ENCODE measurements at places on chromosomes 7 and 10. TPM values are rescaled to one million over a fixed set of nuclear protein-coding genes. Genes with fewer than 3 reads are reported as not detected.

DNA sequence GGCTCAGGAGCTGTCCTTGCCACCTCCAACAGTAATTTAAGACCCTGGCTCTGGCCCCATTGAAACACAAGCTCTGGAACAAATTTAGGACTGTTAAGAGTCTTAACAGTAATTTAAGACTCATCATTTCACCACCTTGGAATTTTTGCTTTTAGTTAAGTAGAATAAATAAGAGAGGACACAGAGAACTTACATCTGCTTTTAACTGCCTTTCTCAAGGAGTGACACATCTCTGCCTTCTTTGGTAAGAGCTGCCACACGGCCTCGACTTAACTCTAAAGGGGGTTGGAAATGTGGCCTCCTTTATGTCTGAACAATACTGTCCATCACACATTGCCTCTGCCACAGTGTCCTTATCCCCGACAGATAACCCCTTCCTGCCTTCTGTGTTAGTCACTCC lies 77.9 kb downstream of the HERPUD2 start:
- DNase-seq = no peak

DNA sequence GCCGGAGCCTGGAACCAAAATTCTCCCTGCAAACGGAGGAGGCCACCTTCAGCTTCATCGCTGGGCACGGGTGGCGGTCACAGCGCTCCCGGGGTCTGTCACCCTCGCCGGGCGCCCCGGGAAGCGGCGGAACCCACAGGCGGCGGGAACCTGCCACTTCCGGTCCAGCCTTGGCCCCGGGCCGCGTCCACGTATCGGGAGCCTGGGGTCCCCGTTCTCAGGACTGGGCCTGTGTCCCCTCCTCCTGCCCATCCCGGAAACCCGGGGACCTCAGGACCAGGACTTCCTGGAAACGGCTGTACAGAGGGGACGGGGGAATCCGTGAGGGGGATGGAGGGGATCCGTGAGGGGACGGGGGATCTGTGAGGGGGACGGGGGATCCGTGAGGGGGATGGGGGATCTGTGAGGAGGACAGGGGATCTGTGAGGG lies 25.4 kb downstream of the PDGFA start:
- no peak for DNase-seq

- no peak for DNase-seq
These were observed 356.3 kb downstream of the DNAJB6 start for GRCh38 chr7:157693071-157693520.

DNA sequence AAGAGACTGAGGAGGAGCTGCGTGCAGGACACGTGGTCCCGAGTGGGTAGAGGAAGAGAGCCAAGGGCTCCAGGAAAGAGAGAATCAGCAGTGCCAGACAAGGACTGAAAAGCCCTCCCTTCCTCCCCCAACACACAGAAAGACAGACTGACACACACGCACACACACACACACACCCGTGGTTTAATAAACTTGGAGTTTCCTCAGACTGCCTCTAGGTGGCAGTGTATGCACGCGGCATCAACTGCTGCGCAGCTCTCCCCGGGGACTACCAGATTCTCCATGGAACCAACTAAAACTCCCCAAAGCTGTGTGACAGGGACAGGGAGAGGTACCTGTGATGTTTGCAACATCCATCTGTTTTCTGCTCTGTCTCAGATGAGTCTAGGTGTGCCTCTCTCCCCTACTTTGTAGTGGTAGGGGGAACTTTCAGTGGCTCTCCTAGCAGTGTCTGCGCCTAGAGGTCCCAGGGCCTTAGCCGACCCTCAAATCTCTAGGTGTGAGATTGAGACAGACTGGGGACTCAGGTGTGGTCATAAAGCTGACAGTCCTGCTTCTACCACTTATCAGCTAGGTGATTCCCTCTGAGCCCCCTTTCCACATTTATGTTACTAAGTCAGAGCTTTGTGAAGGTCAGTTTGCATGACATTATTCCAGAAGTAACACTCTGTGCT lies 9.3 kb upstream of the TSPAN14 start:
- DNase-seq = no peak

DNA sequence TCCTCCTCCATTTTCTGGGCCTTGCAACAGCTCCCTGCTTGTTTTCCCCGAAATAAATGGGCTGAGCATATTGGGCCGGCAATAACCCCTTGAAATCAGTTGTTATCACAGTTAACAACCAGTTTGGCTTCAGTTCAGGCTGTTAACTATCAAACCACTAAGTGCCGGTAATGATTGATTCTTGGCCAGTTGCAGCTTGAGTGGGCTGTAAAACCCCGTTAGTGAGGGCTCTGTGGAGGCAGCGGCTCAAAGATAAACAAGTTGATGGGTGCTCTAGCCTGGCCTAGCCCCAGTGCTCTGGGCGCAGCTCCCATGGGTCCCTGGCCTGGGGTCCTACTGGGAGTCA lies 8.3 kb downstream of the FGF8 start:
- DNase-seq = no peak

GRCh38 chr10:74643596-74643975 lies 182.8 kb upstream of the KAT6B start:
- DNase-seq = no peak

DNA sequence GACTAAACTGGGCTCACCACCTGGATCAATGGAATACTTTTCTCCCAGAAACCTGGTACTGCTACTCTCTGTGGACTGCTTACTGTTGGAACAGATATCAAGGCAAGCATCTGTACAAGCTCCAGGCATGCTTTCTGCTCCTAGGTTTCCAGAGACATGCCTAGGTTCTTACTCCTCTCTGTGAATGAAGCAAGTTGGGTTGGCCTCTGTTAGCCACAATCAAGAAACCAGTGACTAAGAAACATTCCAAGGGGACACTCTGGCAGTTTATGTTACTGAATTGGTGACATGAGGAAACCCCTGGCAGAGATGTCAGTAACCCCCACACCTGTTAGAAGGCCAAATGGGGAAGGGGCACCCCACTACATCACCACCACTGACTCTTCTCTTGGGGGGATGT lies 121.9 kb downstream of the GFRA1 start:
- no peak for DNase-seq

GRCh38 chr7:149784251-149784608 lies 10.8 kb upstream of the ZNF467 start:
- DNase-seq = no peak

- no peak for DNase-seq
These were observed 123.4 kb upstream of the TARP start for GRCh38 chr7:38396852-38397251.

SLC18A3 gene
- total RNA-seq = not detected

EDRF1 gene
- 33.9 TPM for total RNA-seq
